ENCODE measurements at places on chromosomes 16 and 17.
A peak's percentile ranks its signal among the peaks of the same experiment; 100 is the strongest.

DNA sequence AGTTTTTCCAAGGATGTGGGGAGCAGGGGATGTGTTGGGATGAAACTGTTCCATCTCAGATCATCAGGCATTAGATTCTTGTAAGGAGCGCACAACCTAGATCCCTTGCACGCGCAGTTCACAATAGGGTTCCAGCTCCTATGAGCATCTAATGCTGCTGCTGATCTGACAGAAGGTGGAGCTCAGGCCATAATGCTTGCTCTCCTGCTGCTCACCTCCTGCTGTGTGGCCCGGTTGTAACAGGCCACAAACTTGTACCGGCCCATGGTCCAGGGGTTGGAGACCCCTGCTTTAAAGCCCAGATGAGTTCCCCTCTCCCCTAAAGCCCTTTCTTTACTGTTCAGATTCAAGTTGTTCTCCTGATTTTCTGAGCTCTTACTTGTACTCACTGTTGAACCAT is 44.8 kb downstream of the RNF135 start:
- no peak for DNase-seq

DNA sequence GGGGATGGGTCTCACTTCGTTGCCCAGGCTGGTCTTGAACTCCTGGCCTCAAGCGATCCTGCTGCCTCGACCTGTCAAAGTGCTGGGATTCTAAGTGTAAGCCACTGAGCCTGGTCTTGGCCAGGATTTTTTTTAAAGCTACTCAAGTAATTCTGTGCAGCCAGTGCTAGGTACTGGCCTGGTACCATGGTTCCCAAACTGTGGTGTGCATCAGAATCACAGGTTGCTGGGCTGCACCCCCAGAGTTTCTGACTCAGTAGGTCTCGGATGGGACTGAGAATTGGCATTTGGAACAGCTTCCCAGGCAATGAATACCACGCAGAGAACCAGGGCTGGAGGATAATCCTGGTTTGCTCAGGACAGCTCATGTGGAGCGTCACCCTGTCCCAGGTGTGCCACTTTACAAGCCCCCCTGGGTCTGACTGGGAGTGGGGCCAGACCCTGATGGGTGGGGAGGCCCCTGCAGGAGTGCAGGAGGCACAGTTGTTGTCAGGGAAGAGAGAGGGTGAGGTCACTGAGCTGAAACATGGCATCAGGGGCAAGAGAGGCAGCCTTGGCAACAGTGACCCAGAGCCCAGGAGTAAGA is 10.7 kb upstream of the MRPS23 start:
- no peak for DNase-seq

GRCh38 chr17:8057691-8058114 is 18.8 kb downstream of the ALOX15B start:
- peak; percentile 75 for DNase-seq

- DNase-seq = no peak
Measured at GRCh38 chr16:56632156-56632847, at the start of gene MT1M. TSS of gene MT1M (plus strand) at chr16:56632659. CDS start at chr16:56632732, 73 bp downstream.

DNA sequence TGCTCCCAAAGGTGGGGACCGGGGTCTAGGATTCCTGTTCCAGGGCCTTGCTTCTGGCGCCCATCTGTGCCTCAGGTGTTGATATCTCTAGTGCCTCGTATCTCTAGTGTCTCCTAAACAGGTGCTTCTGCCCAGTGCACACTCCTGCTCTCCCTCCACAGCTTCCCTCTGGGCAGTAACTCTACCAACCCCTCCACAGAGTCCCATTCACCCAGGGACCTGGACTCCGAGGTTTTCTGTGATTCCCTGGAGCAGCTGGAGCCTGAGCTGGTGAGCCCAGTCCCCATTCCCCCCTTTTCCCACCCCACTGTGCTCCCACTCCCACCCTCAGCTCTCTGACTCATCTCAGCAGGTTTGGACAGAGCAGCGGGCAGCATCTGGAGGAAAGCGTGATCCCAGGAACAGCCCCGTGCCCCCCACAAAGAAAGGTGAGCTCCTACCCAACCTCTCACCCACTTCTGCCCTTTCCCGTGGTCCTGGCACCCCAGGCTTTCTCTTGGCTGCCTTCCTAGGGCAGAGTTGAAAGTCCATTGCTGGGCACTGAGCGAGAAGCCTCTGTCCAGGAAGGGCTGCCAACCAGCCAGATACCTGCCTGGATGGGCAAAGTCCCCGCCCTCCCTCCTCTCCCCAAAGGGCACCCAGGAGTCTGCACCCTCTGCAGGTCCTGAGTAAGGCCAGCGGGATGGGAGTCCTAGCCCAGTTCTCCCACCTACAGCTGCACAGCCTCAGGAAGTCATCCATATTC is 2.2 kb downstream of the ACBD4 start:
- DNase-seq = no peak

DNA sequence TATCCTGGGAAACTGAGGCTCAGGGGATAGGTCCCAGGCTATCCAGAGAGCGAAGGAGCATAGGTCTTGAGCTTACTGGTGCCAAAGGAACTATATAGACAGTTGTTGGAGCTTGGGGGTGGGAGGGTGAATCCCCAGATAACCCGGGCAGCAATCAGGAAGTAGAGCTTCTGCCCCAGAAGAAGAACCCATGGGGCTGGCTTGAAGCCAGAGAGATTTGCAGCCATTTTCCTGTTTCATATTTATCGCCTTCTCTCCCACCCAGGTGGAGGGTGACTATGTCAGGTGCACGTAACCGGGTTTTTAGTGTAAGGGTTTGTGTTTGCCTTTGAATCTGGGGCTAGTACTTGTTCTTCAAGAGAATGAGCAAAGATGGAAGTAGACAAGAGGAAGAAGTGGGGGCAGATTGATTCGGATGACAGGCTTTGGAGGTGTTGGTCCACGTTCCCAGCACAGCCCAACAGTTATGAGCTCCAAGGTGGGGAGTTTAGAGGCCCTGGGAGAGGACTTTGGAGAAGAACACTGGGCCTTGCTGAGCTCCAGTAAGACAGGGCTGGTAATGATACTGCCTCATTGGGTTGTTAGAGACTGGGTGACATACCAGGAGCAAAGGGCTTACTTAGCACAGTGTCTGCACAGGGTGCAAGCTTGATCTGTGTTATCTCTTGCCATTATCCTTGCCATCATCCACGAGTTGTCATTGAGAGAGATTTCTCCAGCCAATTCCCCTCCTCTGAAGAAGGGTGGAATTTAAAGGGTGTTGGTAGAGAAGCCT is 145.6 kb downstream of the CCDC182 start:
- DNase-seq = no peak

- no peak for DNase-seq
Measured at GRCh38 chr17:31802502-31802901, 56.5 kb downstream of the COPRS start.

- DNase-seq = peak; percentile 93
Measured at GRCh38 chr16:11345040-11345862, at the start of gene RMI2. TSS of gene RMI2 (plus strand) at chr16:11345459. CDS start at chr16:11345472, 13 bp downstream.

GRCh38 chr16:54679531-54679930 is 251.1 kb upstream of the IRX5 start:
- no peak for DNase-seq

DNA sequence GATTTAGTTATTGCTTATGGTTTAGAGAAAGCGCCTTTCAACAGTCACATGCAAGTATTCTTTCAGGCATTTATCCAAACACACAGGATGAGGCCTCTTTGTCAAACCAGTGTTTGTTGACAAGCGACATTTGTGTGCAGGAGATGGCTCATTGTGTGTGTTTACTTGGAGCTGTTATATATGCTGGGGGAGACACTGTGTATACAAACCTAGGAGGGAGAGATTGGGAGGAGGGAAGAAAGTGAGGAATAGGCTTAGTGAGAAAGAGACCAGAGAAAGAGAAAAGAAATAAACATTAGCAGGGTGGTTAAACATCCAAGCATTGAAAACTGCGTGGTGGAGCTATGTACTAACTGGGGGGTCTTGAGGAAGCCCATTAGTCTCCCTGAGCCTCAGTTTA is 437.6 kb downstream of the MAF start:
- DNase-seq = no peak

DNA sequence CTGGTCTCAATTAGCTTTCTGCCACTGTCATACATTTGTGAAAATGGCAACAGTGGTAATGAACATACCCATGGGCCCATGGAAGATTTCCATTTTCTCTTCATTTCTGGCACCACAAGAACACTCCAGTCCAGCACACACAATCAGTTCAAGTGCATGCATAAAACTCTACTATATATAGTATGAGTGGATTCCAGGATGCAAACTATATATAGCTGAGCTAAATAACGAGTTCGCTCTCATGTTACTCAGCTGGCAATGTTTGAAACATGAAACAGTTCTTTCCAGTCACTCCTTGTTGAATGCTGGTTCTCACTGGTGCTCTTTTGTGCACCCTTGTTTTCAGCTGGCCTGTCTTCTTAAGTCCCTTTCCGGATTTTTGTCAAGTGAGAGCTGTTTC is 75.2 kb upstream of the DHX40 start:
- DNase-seq = peak; percentile 10

- DNase-seq = peak; percentile 64
Measured at GRCh38 chr17:13597723-13598347, 3.9 kb downstream of the HS3ST3A1 start.

DNA sequence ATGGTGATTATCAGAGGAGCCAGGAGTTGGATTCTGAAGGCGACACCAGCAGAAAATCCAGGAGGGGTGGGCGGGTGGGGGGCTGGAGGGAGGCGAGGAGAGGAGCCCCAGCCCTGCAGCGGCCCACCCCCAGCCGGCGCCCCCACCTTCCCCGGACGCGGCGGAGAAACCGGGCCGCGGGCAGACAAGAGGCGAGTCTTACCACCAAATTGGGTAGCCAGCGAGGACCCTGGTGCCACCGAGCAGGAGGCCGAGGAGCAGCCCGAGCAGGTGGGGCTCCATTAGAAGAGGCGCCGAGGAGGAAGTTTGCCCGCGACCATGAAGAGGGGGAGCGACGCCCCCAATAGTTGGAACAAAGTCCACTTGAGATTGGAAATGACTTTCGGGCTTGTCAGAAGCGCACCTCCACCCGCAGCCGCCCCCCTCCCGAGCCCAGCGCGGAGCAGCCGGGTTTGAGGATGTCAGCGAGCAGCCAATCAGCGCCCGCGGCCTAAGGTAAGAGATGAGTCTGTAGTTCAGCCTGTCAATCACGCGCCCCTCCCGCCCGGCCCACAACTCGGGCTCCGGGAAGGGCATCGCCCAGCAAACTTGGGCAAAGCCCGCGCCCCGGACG is at the start of gene WNT3:
TSS of gene WNT3 (minus strand) at position 377 of the 613 bp plus-strand sequence. CDS start at position 282, 95 bp downstream.
- DNase-seq = no peak

DNA sequence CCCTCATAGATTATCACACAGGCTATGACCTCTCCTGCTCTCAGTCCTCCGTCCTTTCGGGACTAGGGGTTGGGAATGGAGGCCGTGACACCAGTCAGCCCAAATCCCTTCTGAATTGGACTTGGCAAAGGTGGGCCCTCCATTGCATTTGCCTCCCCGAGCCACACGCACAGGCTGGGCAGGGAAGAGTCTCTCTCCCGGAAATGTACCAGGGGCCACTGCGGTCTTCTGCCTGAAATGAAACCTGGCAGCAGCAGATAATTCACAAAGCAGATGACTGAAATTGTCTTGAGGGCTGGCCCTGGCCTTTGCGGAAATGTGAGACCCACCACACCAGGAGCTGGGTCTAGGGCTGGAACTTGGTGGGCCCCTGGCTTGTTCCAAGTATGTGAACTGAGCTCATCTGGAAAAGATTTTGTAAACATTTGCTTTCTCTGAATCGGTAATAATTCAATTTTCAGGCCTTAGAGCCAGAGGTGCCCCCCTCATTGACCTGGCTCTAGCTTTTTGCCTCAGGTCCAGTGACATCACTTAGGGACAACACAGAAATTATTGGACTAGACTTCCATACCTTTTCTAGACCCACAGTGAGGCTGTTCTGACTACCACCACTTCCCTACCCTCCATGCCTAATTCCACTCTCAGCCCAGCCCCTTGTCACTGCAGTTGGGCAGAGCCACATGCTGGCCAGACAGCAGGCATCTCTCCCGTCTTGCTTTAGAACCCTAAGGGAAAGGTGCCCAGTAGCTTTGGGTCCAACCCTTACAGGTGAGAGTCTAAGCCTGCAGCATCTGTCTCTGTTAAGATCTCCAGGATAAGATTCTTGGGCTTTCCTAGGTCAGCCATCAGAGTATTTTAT is 75.2 kb downstream of the CCDC182 start:
- DNase-seq = no peak

- no peak for DNase-seq
Measured at GRCh38 chr17:74259667-74260524, 14.1 kb upstream of the DNAI2 start.

GRCh38 chr16:64638766-64639165 is 483.1 kb downstream of the CDH11 start:
- DNase-seq = no peak

DNA sequence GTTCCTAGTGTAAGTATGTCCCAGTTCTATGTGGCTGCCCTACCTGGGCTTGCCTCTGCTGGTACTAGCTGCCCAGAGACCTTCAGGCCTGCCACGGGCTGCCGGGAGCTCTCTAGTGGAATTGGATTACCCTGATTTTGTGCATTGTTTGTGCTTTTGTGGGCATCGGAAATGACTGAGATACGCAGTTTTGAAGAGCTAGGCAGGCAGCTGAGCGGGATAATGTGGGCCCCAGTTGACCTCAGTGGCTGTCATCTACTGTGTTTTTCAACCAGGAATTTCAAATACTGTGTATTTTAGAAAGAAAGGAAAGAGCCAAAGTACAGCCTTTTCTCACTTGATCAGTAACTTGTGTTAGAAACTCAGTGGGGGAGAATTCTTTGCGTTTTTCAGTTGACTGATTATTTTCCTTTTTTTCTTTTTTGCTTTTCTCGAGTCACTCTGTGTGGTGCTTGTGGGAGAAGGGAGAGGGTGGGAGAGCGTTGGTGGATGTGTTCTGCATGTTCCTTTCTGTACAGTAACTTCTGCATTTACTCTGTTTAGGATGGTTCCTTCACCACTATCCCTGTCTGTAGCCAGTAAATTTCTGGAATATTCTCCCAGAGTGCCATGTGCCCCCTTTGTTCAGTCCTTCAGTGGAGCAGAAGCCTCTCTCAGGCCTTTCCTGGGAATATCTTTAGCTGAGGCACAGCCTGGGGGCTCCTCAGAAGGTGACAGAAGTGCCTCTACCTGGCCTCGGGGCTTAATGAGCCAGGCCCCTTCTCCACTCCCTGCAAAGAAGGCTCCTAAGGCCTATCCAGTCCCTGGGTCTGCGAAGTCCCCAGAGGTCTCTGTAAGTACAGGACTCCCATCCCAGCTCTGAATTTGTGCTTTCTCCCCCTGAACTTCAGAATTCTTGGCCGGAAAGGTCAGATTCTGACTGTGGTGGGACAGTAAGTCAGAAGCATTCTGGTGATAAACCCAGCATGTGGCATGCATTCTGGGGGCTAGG is 15.0 kb upstream of the SLC12A3 start:
- DNase-seq = peak; percentile 38

DNA sequence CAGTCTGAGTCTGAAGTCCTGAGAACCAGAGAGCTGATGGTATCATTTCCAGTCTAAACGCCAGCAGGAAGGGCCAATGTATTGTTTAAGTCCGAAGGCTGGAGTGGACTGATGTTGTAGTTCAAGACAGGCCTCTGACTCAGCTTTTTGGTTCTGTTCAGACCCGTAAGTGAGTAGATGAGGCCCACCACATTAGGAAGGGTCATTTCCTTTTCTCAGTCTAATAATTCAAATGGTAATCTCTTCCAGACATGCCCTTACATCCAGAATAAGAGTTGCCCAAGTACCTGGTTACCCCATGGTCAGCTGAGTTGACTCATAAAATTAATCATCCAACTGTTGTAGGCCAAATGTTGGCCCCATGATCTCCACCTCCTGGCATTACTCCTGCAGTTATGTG is 442.6 kb upstream of the HSBP1 start:
- peak; percentile 7 for DNase-seq
